ENCODE measurements at places on chromosomes 2 and 18. TPM values are rescaled to one million over a fixed set of nuclear protein-coding genes. Genes with fewer than 3 reads are reported as not detected.

The VSNL1 gene
- total RNA-seq = not detected

The DSEL gene
- total RNA-seq = 17.4 TPM

The NR4A2 gene
- total RNA-seq = 62.0 TPM

The TNFRSF11A gene
- 8.2 TPM for total RNA-seq
